ENCODE measurements at places on chromosomes 1 and 21. TPM values are rescaled to one million over a fixed set of nuclear protein-coding genes. Genes with fewer than 3 reads are reported as not detected.

TAS1R1 gene
- total RNA-seq: 0.36 TPM

GRCh38 chr1:50985094-50985493, 15.0 kb downstream of the CDKN2C start:
- no peak for DNase-seq
- no peaks in the 10 kb centered on the region for H3K27me3 ChIP-seq

DNA sequence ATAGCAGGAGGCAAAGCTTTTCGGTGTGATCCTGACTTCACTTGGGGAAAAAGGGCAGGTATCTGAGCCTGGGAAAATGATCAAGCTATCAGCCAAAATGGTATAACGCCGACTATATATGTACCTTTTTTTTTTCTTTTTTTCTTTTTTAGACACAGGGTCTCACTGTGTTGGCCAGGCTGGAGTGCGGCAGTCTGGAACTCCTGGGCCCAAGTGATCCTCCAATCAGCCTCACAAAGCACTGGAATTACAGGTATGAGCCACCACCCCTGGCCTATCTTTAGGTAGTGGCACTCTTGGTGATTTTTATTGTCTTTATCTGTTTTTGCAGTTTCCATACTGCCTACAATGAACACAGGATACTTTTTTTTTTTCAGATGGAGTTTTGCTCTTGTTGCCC, 1.3 kb upstream of the ICMT start:
- H3K4me3 ChIP-seq: no peak overlapping the region
- peaks cover 27% of the 10 kb centered on the region for H3K4me1 ChIP-seq
- H3K36me3 ChIP-seq: peaks cover 5% of the 10 kb centered on the region

NEK2 gene
- 1.9 TPM for total RNA-seq

ADAMTSL4 gene
- total RNA-seq: 14.6 TPM

DNA sequence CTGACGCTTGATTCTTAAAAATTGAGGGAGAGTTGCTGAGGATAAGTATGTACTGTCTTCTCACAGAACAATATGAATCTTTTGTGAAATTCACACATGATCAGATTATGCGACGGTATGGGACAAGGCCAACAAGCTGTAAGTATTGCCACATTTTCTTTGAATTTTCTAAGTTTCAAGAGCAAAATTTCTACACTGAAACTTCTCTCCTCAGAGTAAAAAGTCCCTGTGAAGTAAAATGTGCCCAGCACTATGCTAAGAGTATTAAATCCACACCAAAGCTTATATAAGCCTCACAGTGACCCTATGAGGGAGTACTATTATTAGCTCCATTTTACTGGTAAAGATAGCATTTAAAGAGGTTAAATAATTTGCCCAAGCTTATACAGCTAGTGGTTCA, 12.2 kb downstream of the AKIRIN1 start:
- no peak for DNase-seq
- H3K4me3 ChIP-seq: no peak overlapping the region
- H3K27me3 ChIP-seq: no peaks in the 10 kb centered on the region
- H3K27ac ChIP-seq: no peak overlapping the region
- H3K36me3 ChIP-seq: peaks cover 36% of the 10 kb centered on the region

S100A12 gene
- total RNA-seq: not detected

PTPRC gene
- 12.5 TPM for total RNA-seq

LHX8 gene
- not detected for total RNA-seq

- H3K4me3 ChIP-seq: no peak overlapping the region
- H3K36me3 ChIP-seq: no peaks in the 10 kb centered on the region
- no peaks in the 10 kb centered on the region for H3K27me3 ChIP-seq
- no peak for DNase-seq
These were observed 479.0 kb upstream of the ZRANB2 start for GRCh38 chr1:71559880-71560279.

APOBEC4 gene
- not detected for total RNA-seq

PINK1 gene
- total RNA-seq: 137 TPM
